ENCODE measurements at places on chromosomes 7 and 10.

DNA sequence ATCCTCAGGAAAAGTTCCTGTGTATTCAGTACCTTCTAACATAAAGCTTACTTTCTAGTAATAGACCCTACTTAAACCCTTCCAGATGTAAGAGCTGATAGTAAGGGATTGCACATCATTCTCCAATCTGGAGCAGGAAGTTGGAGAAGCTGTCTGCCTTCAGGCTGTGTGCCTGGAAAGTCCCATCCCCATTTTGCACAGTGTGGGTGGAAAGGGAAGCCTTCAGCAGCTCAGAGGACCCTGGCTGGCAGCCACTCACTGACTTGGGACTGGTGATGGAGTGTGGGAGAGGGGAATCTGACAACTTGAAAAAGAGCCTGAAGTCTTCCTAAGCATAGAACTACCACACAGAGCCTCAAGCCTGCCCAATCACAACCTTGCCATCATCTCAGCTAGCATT, 164.1 kb upstream of the ADO start:
- no peak for DNase-seq

GRCh38 chr10:1406967-1407945, 330.1 kb downstream of the ADARB2 start:
- DNase-seq: no peak

- peak; percentile 44 for DNase-seq
These were observed 12.9 kb upstream of the DENND2A start for GRCh38 chr7:140653319-140654108.

- no peak for DNase-seq
These were observed 256.6 kb upstream of the SMIM30 start for GRCh38 chr7:113374955-113375354.

GRCh38 chr7:36088553-36088952, 64.5 kb upstream of the EEPD1 start:
- no peak for DNase-seq

DNA sequence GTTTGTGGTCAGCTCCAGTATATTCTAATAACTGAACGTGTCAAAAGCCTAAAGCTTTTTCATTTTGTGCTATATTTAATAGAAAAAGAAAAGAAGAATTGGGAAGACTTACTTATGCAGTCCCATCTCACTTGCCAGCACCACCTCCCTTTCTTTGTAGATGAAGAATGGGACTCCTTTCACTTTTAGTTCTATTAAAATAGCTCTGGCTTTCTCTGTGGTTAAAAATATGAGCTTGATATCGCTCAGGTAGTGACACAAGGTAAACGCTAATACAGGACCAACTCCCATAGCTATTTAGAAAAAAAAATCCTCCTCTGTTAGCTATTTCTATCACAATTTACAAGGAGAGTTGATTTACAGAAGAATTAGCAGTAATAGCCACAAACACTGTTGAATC, 176.8 kb downstream of the PDE1C start:
- DNase-seq: no peak

- DNase-seq: no peak
These were observed 85.0 kb downstream of the PTN start for GRCh38 chr7:137258552-137258951.

DNA sequence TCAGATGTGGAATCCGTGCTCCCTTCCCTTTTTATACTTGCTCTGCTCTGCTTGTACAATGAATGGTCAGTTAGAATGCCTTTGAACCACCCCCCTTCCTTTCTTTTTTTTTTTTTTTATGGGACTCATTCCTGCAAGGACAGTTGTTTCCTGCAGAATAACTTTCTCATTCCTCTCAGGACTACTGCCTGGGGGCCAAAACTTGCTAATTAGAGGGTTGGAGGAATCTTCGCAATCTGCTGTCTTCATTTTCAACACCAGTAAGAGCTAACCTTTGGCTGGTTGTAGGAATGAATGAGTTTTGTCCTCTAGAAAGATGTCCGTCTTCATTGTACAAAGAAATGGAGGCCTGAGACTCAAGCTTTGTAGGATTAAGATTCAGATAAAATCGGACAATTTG, 868.1 kb downstream of the LRMDA start:
- no peak for DNase-seq

DNA sequence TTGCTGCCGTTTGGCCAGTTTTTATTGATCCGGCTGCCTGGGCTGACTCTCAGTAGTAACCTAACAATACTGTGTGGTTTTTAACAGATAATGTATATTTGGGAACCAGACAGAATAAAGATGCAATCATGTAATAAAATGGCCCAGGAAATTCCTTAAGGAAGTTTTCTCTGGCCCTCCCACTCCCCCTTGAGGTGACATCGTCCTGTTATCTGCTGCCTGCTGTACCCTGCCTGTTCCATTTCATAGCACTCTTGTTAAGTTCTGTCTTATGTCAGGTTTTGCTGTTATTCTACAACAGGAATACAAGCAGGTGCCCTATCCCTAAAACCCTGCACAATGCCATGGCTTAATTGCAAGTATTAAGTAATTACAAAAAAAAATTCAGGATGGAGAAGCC, 12.5 kb downstream of the ITGB8 start:
- no peak for DNase-seq

- no peak for DNase-seq
These were observed 205.5 kb upstream of the CDC14C start for GRCh38 chr7:48718731-48719378.

GRCh38 chr10:73968098-73968521, 29.8 kb upstream of the VCL start:
- DNase-seq: no peak

DNA sequence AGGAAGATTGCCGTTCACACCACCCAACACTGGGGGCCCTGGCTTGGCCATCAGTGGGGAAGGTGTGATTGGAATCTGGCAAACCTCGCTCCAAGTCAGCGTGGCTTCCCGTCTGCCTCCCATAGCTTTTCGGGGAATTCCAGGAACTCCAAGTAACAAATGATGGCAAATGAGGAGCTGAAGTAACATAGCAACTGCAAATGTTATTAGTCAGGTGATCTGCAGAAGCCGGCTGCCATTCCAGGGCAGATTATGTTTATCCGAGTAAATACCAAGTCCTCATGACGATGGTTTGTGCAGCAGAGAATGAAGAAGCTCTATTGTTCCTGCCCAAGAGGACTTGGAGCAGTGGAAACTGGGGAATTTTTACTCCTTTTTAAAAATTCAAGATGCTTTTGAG, 270.5 kb upstream of the PODXL start:
- DNase-seq: no peak
